B cell (primary cell): ENCODE measurements at places on chromosomes 5 and 9. TPM values are rescaled to one million over a fixed set of nuclear protein-coding genes. Genes with fewer than 3 reads are reported as not detected.

SPARC gene
- polyA plus RNA-seq: 0.45 and 2.9 TPM in 2 replicates

MEF2C gene
- 97.4 and 113 TPM in 2 replicates for polyA plus RNA-seq

SPATA31A1 gene
- not detected in 2 replicates for polyA plus RNA-seq

HACD4 gene
- 4.5 and 8.3 TPM in 2 replicates for polyA plus RNA-seq

CFAP157 gene
- 0.03 TPM in 1 of 2 replicates, not detected in the other for polyA plus RNA-seq

IL33 gene
- polyA plus RNA-seq: not detected in 2 replicates

ABCA1 gene
- 5.2 and 7.7 TPM in 2 replicates for polyA plus RNA-seq

- DNase-seq: no peak
- H3K4me1 ChIP-seq: no peaks in the 10 kb centered on the region
- H3K36me3 ChIP-seq: no peaks in the 10 kb centered on the region
- no peak overlapping the region for H3K4me3 ChIP-seq
Measured at GRCh38 chr9:133002147-133003070, 23.9 kb downstream of the GFI1B start.

DNA sequence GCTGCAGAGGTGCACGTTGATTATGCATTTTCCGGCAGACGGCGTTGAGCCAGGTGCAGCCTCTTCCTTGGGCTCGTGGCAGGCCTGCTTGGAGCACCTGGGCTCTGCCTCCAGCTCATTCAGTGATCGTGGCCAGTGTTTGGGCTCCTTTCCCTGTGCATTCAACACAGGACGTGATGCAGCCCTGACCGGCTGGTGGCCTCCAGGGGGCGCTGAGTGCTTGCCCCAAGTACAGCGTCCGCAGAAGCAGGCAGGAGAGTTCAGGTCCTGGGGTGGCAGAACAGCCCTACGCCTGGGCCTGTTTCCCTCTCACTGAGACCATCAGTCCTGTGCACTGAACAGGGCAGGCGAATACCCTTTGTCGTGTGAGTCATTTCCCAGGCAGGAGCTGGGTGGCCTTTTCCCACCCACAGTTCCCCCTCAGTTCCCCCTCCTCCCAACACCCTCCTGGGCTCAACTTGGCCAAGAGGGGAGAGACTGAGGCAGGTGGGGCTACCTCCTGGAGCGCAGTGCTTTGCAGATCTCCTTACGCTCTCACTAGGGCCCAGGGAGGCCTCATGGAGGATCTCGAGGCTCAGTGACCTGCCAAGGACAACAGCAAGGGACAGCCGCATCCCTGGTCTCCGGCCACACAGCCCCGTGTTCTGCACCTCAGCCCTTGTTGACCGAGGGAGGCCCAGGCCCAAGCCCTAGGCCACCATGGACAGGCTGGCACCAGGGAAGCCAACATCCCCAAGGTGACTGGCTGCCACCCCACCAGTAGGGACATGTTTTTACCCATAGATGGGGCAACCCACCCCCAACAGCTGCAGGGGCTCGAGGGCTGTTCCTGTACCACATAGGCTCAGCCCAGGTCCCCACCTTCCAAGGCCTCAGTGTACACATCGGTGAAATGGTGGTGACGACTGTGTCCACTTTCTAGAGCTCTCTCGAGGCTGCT lies 52.9 kb downstream of the LRSAM1 start:
- DNase-seq: peak; percentile 82
- peaks cover 3% of the 10 kb centered on the region for H3K36me3 ChIP-seq
- no peaks in the 10 kb centered on the region for H3K27me3 ChIP-seq
- H3K4me3 ChIP-seq: no peak overlapping the region

DNA sequence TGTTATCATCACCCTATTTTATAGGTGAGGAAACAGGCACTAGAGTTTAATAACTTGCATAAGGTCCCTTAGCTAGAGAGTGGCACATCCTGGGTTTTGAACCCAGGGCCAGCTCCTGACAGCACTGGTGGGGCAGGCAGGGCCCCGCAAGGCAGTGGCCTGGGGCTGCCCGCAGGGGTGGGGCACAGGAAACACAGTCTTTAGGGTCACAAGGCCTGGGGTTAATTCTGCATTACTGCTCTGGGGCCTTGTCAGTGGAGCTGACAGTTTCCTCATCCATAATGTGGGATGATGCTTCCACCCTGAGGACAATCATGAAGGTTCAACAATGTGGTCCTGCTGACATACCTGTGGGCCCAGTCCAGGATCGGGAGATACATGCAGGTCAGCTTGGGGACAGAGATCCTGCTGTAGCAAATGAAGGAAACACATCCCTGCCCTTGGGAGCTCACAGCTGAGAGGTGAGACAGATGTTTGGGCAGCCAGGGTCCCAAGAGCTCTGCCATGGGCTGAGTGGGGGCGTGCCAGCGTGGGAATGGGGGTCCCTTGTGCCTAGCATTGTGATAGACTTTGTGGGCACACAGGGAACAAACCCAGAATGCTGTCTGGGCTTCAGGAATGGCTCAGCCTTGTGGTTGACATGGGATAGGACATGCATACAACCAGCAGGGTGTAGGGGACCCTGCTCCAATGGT lies 14.7 kb downstream of the FGF18 start:
- no peaks in the 10 kb centered on the region for H3K27me3 ChIP-seq
- H3K4me3 ChIP-seq: no peak overlapping the region
- no peaks in the 10 kb centered on the region for H3K36me3 ChIP-seq
- no peak overlapping the region for H3K27ac ChIP-seq
- no peaks in the 10 kb centered on the region for H3K4me1 ChIP-seq
- no peak for DNase-seq

DNA sequence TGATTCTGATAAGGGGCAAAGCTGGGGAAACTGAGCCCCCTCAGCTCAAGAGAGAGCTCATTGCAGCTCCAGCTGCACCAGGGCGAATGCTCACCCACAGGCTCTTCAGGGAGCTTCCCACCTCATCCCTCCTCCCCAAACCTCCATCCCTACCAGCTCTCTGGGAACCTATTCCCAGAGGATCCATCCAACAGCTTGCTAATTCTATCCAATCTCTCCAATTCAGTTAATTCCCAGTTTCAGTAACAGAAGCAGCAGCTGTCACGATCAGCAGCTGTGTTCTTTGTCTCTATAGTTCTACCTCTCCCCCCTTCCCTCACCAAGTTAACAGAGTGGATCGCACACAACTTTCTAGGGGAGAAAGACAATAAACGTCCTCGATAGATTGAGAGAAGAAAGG lies 135.5 kb upstream of the EFNA5 start:
- H3K4me1 ChIP-seq: no peaks in the 10 kb centered on the region
- no peak overlapping the region for H3K4me3 ChIP-seq
- no peak for DNase-seq
- H3K27ac ChIP-seq: no peak overlapping the region
- no peaks in the 10 kb centered on the region for H3K36me3 ChIP-seq
